ENCODE measurements at places on chromosomes 6 and 20.

GRCh38 chr6:163226836-163227485 is 187.6 kb upstream of the QKI start:
- no peak for DNase-seq

DNA sequence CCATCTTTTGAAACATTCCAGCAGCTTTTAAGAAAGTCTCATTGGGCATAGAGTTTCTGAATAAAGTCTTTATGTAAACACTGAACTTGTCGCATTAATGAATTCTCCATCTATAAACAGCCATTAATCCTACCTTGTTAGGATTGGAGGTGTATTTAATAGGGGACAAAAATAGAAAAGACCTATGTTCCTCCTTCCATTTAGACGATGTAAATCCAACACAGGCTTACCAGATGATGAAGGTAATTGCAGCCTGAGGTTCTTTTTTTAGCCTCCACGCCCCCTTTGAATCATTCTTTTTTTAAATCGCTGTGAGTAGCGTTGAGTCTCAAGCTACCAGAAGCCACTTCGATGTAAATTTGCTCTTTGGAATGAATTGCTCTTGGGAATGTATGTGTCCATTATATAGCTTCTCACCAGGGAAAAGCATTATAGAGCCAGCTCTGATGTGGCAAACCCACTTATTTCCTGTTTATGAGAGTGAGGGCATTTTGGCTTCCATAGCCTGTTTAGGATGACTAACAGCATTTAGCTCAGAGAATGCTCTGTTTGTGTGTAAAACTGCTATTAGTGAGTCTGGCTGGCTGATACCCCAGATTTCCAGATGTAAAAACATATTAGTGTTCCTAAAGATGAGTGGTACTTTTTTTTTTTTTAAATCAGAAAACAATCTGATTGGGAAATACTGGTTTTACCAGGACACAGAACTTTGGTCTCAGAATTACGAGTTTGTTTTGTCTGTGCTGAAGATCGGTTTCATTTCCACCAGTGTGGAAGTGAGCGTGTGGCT is 74.9 kb upstream of the CLDN20 start:
- no peak for DNase-seq

GRCh38 chr20:22818636-22819035 is 216.5 kb upstream of the SSTR4 start:
- no peak for DNase-seq

GRCh38 chr20:56995149-56995548 is 271.3 kb downstream of the BMP7 start:
- no peak for DNase-seq

DNA sequence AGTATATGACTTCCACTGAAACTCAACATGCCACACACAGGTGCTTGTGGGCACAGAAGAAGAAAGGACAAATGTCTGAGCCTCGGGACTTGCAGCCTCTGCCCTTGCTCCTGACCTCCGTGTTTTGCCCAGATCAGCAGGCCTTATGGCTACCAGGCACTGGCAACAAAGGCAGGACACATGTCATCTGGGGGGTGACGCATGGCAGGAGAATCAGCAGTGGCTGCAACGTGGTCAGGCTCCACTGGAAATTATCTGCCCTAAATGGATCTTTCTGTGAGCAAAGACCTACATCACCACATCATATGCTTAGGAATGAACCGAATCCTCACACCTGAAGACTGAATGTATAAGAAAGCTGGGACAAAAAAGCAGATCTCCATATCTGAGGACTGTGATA is 78.9 kb downstream of the ELOVL5 start:
- DNase-seq = no peak
